Cardiac muscle cell (in vitro differentiated cells and primary cell): ENCODE measurements at places on chromosomes 6 and 20. TPM values are rescaled to one million over a fixed set of nuclear protein-coding genes. Genes with fewer than 3 reads are reported as not detected.
A peak's percentile ranks its signal among the peaks of the same experiment; 100 is the strongest.

The SNAP91 gene
- total RNA-seq, result 18.3 and 26.0 TPM in 2 replicates

The EDN1 gene
- total RNA-seq, result 0.32 and 0.86 TPM in 2 replicates

DNA sequence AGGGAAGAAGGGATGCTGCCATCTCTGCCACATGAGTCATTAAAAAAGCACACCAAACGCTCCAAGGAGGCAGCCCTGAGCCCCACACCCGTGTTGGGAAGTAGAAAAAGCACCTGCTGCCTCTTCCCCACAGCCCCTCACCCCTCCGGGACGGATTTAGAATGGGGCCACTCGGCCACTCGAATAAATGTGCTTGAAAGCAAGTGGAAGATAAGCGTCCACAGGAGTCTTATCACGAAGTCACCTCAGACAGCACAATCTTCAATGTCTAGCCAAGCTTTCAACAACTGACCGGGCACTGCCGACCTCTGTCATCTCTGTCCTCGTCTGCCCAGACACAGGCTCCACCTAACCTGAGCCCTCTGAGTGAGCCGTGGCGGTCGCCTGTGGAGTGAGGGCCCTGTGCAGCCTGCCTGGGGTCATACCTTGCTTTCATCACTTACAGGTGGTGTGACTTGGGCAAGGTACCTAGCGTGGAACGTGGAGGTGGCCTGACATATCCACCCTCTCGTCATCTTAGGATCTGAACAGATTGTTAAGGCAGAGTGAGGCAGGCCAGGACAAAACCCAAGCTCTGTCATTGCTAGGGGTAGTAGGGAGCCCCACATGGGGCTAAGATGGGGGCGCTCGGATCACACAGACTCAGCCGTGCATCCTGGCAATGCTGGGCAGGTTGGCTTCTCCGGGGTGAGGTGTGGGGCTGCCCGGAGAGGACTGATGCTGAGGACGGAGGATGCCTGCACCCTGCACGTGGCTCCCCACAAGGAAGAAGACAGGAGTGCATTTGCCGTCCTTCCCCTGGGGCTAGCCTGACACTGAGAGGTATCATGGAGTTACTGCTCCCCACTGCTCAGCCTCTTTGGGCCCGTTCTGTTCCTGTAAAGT, 34.8 kb downstream of the PSMG4 start:
- H3K4me1 ChIP-seq, result peaks cover 35% of the 10 kb centered on the region
- H3K27me3 ChIP-seq, result no peaks in the 10 kb centered on the region

- peak; percentile 51 for DNase-seq
- H3K4me1 ChIP-seq, result peaks cover 4% of the 10 kb centered on the region
- H3K27me3 ChIP-seq, result no peaks in the 10 kb centered on the region
- H3K27ac ChIP-seq, result peak overlapping the region; percentile 66
- peaks cover 19% of the 10 kb centered on the region for H3K36me3 ChIP-seq
- H3K4me3 ChIP-seq, result no peak overlapping the region
Observed at GRCh38 chr6:163554663-163555062, 140.1 kb downstream of the QKI start.

- H3K36me3 ChIP-seq, result no peaks in the 10 kb centered on the region
- no peaks in the 10 kb centered on the region for H3K27me3 ChIP-seq
- no peak for DNase-seq
Observed at GRCh38 chr6:20707870-20708269, 173.6 kb downstream of the CDKAL1 start.
